ENCODE measurements at places on chromosomes 2 and 18.
A peak's percentile ranks its signal among the peaks of the same experiment; 100 is the strongest.

DNA sequence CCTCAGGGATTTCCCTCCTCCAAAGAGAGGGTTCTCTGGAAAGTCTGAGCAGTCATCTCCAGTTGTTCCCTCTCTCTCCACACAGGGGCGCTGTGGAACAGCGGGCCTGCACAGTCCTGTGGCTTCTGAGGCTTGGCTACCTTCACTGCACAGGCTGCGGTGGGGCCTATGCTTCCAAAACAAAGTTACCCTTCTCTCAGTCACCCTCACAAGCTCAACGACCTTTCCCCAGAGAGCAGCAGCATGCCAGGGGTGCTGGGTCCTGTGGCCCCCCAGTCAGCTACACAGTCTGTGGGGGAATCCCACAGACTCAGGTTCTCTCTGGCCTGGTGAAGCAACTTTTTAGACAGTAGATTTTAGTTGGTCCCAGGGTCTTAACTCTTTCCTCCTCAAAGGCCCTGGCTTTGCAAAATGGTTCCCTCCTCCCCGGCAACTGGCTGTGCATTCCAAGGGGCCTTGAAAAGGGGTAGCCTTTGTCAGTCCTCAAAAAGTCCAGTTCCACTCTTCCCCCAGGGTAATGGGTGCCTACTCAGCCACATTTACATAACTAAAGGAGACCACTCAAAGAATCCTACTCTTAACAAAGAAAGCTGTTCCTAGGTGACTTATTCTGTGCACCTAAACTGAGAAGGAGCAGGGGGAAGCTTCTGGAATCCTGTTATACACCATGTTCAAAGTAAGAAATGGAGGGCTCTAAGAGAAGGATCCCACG, 14.9 kb downstream of the B3GNT7 start:
- DNase-seq, result no peak

DNA sequence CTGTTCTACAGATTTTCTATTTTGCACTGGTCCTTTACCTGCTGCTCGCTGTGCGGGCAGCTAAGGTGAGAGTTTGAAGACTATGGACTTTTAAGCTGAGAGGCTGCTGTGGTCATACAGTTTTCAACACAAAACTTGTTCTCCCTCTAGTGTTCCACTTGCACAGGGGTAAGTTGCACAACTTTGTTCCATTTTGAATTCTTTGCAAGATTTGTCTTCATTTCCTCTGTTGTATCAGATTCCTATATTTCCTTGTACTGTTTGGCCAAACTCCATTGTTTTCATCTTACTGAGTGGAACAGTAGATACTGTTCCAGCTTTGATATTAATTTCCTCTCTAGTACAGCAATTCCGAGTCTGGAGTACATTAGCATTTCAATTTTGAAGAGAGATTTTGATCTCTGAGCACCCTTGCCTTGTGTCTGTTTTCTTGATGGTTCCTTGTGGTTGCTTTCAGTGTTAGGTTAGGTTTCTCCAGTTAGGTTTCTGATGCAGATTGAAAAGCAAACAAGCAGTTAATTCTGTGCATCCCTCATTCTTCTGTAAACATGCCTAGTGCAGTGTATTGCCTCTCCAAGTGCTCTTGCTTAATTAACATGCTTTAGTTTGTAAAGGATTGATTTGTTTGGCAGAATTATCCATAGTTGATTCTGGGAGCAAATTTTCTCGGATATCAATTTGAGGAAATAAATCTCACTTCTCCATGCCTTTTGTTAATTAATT, 188.8 kb downstream of the PTPRM start:
- DNase-seq, result no peak

DNA sequence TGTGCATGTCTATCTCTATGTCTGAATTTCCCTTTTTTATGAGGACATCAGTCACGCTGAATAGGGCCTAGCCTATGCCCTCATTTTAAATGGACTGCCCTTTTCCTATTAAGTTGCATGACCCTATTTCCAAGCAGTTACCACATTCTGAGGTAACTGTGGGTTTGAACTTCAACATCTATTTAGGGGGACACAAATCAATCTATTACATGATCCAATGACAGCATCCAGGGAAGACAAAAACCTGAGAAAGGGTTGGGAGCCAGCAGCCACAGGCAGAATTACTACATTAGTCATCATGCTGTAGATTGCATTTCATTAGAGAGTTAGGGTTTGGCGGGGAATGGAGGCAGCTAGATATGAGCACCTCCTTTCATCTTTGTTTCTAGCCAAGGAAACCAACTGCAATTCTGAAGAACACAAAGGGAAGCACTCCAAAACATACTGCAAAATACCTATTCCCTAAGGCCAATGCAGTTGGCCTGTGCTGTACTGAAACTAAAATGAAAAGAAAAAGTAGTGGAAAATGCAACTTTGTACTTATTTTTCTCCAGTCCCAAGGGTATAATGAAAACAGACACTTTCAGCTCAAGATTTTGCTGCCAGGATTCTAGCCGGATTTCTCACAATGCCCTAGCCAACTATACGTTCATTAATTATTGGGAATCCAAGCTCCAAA, 40.4 kb upstream of the C1D start:
- DNase-seq, result no peak

DNA sequence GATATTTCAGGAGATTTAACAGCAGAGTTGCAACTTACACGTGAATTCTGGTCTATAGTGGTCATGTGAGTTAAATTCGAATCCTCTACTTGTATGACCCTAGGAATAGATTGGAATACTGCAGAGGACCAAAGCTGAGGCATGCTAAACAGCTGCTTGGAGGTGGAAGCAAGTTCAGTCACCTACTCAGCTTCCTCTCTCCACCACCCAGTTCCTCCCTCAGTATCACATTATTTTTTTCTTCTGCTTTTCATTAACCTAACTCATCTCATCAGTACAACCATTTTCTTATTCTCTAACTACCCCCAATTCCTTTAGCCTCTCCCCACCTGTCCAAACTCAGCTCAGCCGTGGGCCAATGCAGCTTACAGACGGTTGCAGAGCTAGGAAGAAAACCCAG, 385.5 kb downstream of the SETBP1 start:
- no peak for DNase-seq

GRCh38 chr18:60024345-60024744, 124.5 kb downstream of the PMAIP1 start:
- no peak for DNase-seq

DNA sequence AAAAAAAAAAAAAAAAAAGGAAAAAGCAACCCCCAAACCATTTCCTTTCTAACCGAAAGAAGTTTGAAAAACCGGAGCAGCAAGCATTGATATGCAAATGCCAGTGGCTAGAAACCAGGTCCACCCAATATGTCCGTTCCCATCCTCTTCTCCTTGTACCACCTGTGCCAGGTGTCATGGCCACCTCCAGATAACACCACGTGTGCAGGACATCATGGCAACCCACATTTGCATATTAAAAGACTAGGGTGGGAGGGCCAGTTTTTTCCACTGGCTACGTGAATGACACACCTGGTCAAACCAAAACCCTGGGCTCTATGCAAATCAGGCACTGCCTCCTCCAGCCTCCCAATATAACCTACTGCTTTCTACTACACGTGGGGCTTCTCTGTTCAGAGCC, 303.3 kb upstream of the GULP1 start:
- DNase-seq, result no peak

- no peak for DNase-seq
Measured at GRCh38 chr2:163703386-163703785, 32.4 kb downstream of the FIGN start.

GRCh38 chr18:42950732-42951131, 164.8 kb downstream of the RIT2 start:
- DNase-seq, result no peak

DNA sequence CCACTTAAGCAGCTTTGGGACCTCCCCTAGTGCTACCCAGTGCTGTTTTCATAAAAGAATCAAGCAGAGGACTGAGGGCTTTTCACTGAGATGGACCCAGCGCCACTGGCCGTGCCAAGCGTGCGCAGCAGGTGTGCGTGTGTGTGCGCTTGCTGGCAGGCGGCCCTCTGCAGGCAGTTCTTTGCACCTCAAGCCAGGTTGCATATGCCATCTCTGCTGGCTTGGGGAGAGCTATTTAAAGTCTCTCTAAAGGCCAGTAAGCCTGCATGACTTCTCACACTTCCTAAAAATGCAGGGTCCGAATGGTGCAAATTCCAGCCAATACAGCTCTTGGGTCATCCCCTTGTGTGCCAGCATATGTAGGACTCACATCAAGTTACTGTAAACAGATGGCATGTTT, 255.5 kb downstream of the RNF152 start:
- no peak for DNase-seq

GRCh38 chr2:180849851-180850250, 130.6 kb upstream of the UBE2E3 start:
- DNase-seq, result no peak

GRCh38 chr18:60358516-60358915, 14.1 kb downstream of the MC4R start:
- no peak for DNase-seq

- no peak for DNase-seq
Measured at GRCh38 chr18:5627776-5628511, 84.1 kb upstream of the EPB41L3 start.

DNA sequence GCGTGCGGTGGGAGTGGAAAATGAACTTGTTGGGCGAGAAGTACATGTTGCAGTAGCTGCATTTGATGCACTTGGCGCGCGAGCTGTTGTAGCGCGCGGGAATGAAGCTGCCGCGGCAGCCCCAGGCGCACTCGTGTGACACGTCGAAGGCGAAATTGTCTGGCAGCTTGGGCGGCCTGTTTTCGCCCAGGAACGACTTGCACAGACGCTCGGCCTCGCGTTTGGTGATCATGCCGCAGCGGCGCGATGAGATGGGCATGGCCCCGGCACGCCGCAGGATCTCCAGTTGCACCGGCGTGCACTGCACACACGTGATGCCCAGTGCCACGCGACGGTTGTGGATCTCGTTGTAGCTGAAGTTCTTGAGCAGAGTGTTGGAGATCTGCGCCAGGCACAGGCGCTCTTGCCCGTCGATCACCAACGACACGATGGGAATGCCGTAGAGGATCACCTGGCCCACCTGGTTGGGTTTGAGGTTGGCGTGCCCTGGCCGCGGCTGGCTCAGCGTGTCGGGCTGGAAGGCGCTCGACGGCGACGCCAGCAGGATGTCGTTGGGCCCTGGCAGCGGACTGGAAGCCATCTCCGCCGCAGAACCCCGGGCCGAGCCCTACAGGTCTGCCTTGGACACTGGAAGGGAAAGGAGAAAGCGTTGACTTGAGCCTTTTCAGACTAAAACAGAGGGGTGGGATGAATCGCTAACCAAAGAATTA, 2.7 kb downstream of the SKOR2 start:
- no peak for DNase-seq

GRCh38 chr2:16546128-16546754, 119.4 kb downstream of the CYRIA start:
- peak; percentile 14 for DNase-seq

- DNase-seq, result no peak
Measured at GRCh38 chr2:86280191-86280667, 57.2 kb downstream of the REEP1 start.

- DNase-seq, result no peak
Measured at GRCh38 chr18:58653814-58654509, 17.3 kb upstream of the MALT1 start.

DNA sequence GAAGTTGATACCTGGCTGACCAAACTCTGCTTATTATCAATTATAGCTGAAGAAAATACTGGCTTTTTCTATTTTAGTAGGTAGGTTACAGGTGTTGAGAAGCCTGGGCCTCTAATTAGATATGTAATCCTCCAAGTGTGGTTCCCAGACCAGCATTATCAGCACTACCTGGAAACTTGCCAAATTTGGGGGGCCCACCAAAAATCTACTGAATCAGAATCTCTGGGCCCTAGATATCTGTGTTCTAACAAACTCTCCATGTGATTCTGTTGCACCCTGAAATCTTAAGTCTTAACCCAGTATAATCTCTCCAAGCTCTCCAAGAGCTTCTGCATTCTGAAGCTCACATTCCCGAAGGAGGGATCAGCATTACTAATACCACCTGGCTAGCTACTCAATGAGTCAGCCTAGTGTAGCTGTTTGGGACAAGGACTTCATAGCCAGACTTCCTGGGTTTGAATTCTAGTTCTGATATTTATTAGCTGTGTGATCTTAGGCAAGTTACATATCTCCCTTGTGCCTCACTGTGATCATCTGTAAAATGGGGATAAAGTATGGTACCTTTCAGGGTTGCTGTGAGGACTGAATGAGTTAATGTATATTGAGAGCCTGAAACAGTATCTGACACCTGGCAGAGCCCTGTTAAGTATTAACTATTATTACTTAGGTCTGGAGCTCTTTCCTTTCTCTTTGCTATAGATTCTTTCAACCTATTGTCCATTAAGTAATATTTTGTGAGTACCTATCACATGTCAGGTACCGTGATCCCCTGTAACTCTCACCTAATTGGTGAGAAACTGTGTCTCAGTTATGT, 94.1 kb upstream of the CD302 start:
- DNase-seq, result no peak

GRCh38 chr2:101796825-101797600, 99.5 kb downstream of the MAP4K4 start:
- DNase-seq, result no peak

DNA sequence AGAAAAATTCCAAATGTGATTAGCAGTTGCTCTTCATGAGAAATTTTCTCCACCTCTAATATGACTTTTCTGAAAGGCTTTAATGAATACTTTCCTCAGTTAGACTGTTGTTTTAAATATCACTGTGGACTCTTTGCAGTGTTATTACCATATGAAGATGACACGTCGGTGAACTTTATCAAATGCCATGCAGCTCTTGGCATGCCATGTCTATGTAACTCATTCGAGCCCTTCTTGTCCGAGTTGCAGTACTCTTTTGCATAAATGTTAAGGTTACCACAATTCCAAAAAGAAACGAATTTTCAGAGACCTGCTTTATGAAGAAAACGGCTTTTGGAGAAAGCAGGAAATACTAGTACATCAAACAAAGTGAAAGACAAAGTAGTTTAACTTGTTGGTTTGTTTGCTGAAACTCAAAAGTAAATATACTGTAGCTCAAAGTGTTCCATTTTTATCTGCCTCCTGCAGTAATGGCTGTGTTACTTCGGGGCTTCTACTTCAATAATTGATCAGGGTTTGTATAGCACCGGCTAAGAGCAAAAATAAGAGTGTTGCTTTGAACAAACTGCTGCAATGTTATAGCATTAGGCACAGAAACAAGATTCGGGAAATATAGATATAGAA, 204.1 kb downstream of the ARHGAP15 start:
- no peak for DNase-seq

DNA sequence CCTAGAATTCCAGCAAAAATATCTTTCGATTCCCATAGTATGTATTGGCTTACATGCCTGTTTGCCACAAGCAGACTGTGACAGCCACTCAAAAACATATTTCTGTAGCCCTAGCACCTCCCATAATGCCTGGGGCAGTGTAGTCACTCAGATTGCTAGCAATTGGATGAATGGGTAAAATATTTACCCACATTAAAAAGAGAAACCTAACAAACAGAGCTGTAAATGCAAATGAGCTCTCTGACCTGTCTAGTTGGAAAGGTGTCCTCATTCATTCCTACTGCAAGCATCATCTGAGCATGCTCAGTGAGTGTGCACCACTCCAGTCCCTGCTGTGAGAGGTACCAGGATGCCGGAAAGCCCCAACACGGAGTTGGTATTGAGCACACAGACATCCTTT, 234.0 kb upstream of the RAB12 start:
- no peak for DNase-seq

DNA sequence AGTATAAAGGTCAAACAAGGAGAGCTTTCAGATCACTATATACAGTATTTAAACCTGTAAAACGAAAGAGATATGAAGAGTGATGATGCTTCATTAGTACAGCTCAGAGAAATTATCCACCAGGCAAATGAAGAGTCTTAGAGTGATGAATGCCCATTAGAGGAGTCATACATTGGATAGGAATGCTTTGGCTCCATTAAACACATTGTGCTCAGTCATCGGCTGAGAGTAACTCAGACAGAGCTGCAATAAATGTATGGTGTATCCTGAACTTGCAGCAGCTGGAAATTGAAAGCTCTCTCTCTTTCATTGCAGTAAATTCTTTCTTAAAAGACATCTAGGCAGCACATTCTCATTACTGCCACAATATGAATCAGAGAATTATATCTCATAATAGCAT, 340.8 kb upstream of the SPHKAP start:
- no peak for DNase-seq
